ENCODE measurements at places on chromosomes 12 and 14.

DNA sequence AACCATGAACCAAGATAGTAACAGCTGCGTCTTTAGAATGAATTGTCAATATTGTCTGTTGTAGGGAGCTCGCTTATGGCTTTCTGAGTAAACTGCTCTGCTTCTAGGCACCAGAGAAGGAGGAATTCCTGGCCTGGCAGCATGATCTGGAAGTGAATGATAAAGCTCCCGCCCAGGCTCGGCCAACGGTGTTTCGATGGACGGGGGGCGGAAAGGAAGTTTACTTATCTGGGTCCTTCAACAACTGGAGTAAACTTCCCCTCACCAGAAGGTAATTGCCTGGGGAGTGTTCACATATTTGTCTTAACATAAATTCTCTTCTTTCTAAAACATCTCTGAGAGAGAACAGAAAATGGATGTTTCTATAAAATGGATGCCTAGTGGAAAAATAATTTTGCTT lies 4.3 kb downstream of the PRKAB1 start:
- no peak for DNase-seq

DNA sequence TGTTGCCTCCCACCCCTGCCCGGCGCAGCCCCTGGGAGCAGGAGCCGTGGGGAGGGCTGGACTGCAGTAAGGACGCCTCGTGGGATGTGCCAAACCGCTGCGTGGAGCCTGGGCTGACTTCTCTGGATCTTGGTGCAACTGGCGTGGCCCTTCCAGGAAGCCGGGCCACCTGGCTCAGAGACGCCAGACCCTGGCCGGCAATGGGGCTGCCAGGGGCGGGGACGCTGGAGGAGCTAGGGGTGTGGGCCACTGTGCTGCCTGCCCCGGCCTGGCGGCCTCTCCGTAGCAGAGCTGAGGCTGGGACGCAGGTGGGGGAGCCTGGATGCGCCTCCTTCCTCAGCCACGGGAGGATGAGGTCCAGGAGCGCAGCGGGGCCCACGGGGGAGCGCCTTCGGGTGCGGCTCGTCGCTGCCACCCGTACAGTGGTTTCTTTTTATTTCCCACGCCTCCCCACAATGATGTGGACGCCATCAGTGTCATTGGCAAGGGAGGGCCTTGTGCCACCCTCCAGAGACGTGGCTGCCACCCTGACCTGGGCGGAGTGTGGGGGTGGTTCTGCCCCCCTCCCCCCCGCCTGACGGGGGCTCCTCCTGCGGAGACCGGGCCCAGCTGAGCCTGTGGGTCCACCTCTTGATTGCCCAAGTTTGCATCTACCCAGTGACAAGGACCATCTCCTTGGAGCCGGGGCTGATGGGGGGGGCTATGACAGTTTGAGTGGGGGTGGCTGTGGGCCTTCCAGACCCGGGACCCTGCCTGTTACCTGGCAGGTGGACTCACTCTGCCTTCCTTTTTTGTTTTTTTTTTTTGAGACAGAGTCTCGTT lies 11.3 kb downstream of the DDX51 start:
- DNase-seq = no peak

GRCh38 chr14:99606359-99606758 lies 2.4 kb upstream of the CCDC85C start:
- no peak for DNase-seq

DNA sequence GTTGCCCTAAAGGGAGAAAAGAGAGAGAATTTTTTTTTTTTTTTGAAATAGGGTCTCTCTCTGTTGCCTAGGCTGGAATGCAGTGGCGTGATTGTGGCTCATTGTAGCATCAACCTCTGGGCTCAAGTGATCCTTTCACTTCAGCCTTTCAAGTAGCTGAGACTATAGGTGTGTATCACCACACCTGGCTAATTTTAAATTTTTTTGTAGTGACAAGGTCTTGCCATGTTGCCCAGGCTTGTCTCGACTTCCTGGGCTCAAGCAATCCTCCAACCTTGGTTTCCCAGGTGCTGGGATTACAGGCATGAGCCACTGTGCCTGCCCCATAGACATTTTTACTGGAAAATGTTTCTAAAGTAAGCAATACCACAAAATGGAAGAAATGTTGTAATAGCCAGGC lies 36.8 kb downstream of the YARS2 start:
- DNase-seq = no peak

GRCh38 chr14:63421919-63422318 lies 103.2 kb upstream of the GPHB5 start:
- no peak for DNase-seq

GRCh38 chr12:19203539-19204506 lies 74.3 kb downstream of the PLEKHA5 start:
- DNase-seq = no peak
